Central memory CD4-positive, alpha-beta T cell (primary cell): ENCODE measurements at places on chromosomes 13 and 19.

- DNase-seq, result no peak
Measured at GRCh38 chr13:106597749-106598395, 29.9 kb upstream of the ARGLU1 start.

DNA sequence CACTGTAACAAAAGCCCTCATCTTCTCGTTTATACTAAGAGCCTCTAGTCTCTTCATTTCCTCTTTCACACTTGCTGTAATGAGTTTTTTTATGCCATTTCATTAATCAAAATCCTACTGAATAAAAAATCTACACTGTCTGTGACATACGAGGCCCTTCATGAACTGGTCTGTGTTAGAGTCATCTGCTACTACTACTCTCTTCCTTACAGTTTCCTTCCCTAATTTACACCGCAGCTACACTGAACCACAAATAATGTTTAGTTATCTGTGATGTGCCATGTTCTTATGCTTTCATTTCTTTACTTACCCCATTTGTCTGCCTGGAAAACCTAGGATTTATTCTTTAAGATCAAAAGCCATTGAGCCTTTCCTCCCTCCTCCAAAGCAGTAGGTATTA is 16.0 kb downstream of the UFM1 start:
- DNase-seq, result no peak

GRCh38 chr19:18704054-18704453 is 20.6 kb downstream of the CRTC1 start:
- DNase-seq, result no peak

- no peak for DNase-seq
Measured at GRCh38 chr13:32474999-32475792, 47.3 kb upstream of the N4BP2L1 start.

DNA sequence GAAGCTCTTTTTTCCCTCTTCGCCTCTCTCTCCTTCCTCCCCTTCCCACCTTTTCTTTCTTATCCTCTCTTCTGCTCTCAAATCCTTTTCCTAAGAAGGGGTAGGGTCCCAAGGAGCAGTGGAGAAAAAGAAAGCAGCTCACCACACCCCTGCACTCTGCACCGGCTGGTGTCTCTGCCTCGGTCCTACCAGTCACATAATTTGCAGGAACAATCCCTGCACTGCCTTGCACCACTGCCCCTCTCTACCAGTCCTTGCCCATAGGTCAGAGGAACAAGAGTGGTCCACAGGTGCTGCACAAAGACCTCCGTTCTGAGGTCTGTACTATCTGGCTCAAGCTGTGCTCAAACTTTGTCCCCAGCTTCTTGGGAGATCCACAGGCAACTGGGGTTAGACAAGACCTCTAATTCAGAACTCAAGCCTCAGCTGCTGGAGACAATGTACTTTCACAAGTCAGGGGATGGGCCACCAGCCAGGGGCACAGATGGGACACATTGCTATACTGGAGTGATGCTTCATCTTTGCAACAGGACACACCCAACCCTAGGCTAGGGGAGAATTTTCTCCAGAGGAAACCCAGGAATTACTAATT is 125.4 kb upstream of the ZNF507 start:
- DNase-seq, result no peak

- DNase-seq, result no peak
Measured at GRCh38 chr19:30228835-30229524, 143.2 kb upstream of the ZNF536 start.

DNA sequence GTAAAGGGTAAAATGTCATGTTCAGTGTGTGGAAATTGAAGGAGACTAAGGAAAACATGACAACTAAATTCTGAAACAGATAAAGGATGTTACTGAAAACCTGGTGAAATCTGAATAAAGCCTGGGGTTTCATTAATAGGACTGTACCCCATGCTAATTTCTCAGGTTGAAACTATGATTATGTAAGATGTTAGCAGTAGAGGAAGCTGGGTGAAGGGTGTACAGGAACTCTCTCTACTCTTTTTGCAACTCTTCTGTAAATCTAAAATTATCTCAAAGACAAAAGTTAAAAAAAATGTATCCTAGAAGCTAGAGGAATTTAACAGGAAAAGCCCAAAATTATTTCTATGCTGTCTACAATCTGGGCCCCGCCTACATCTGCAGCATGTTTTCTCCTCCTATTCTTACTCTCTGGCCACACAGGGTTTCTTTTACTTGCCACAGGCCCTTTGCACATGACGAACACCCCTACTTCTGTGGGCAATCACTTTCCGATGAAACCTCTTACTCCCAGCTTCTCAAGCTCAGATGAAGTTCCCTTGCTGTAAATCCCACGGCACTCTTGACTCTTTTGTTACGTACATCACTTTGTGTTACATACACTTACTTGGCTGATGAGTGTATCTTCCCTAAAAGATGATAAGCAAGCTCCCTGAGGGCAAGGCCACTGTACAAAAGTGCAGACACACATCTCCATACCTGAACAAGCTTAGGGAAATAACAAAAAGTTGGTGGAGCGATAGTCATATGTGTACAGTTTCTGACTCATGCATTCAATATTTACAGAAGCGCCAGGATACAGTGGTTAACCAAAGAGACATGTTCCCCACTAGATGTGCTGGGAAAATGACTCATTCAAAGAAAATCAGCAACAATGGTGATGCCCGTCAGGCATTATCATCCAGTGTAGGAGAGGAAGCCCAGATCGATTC is 32.6 kb downstream of the RUBCNL start:
- no peak for DNase-seq

- DNase-seq, result no peak
Measured at GRCh38 chr19:45601115-45601514, 897 bp downstream of the GPR4 start.

DNA sequence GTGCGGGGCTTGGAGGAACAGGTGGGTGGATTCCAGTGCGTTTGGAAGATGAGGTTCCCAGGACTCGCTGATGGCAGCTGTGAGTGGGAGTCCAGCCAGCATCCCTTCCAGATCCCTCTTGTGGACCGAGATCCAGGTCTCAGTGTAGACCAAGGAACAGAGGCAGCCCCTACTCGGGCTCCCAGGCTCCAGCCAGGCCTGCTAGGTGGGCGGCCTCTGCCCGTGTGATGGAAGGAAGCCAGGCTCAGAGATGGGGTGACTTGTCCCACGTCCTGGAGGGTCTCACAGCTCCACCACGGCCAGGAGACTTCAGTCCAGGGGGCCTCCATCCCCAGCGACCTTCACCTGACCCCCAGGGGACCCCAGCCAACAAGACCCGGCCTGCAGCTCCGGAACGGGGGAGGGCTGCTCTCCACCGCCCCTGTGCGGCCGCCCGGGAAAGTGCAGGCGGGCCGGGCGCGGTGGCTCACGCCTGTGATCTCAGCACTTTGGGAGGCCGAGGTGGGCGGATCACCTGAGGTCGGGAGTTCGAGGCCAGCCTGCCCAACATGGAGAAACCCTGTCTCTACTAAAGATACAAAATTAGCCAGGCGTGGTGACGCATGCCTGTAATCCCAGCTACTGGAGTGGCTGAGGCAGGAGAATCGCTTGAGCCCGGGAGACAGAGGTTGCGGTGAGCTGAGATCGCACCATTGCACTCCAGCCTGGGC is 729 bp upstream of the MADCAM1 start:
- peak; percentile 35 for DNase-seq

DNA sequence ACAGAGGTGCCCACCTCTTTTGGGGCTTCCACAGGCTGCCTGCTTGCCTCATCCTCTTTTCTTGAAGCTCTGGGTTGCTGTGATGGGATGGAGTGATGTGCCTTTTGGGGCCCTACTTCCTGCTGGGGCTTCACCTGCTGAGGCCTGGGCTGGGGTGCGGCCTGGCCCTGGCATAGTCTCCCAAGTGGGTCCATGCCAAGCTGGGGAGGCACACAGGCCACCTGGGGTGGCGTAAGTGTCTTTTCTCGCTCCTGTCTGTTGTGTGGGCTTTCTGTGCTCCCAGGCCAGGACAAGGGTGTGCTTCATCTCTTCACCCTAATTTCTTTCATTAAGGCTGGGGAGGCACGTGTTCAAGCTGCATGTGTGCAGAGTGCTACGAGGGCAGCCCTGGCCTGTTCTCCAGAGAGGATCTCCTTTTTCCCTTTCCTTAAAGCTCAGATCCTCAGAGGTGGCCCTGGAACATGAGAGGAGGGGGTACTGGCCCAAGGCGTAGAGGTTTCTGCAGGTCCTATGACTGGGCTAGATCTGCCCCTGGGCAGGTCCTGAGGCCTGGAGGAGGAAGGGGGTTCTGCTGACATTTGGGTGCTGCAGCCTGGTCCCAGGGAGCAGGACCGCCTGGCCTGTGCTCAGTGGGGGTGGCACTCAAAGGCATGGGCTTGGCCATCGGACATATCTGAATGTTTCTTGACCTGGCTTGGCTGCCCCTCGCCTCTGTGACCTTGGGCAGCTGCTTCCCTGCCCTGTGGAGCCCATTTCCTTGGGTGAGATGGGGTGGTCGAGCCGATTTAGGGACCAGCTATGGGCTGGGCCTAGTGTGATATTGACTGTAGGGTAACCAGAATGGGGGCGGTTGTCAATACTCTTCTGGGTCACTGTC is 23.7 kb upstream of the RNF17 start:
- DNase-seq, result no peak

DNA sequence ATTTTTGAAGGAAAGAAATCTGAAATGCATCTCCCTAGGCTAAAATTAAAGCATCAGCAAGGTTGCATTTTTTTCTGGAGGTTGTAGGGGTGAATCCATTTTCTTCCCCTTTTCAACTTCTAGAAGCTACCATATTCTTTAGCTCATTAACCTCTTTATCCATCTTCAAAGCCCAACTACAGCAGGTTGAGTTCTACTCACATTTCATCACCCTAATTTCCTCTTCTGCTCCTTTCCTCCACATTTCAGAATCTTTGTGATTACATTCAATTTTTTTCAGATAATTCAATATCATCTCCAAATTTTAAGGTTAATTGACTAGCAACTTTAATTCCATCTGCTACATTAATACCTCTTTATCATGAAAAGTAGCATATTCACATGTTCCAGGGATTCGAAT is 2655.7 kb upstream of the PCDH20 start:
- DNase-seq, result no peak

DNA sequence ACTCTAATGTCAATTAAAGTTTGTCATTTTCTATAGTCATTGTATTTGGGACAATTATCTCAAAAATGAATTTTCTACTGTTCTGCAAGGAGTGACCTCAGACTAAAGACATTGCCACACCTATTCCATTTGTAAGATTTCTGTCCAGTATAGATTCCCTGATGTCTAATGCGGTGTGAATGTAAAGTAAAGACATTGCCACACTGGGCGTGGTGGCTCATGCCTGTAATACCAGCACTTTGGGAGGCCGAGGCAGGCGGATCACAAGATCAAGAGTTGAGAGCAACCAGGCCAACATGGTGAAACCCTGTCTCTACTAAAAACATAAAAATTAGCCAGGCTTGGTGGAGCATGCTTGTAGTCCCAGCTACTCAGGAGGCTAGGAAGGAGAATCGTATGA is 13.8 kb upstream of the ZNF83 start:
- no peak for DNase-seq

- DNase-seq, result no peak
Measured at GRCh38 chr13:76921516-76921915, 26.8 kb upstream of the ACOD1 start.

GRCh38 chr19:21580101-21580500 is 74.7 kb downstream of the ZNF429 start:
- no peak for DNase-seq

GRCh38 chr13:105471673-105472072 is 1063.8 kb downstream of the EFNB2 start:
- no peak for DNase-seq

DNA sequence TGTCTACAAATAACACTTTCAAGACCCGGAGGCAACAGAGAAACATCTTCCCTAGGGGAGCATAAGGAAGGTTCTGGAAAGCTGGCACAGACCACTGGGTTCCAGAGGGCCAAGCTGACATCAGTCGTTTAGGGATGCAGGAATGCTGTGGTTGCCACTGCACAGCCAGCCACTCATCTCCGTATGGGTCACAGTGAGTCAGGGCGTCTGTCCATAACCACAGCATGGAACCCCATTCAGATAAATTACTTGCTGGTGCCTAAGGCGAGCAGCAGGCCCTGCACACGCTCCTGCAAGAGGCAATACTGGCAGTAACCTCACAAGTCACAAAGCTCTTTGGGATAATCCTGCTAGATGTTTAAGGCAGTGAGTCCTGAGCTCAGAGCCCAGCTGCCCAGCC is 140.9 kb upstream of the UBL3 start:
- DNase-seq, result no peak

DNA sequence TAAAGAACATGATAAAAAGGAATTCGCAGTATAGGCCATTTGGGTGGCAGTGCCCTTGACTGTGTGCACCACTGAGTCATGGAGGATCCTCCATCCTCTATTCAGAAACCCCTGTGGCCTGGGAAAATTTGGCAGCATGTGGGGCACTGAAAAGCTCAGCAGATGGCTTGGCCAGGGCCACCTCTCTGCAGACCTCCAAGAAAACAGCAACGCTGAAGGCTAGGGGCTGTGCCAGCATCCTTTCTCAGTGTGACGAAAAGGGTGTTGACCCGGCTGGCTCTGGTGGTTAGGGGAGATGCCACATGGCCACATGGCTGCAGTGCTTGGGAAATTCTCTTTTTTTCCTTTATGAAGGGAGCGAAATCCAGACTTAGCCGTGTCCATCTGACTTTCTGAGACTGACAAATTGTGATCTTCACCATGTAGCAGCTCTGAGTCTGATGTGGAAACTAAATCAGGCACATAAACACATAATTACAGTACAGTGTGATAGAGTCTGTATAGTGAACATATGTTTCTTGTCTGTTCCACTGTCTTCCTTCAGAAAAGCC is 178.0 kb downstream of the KCTD12 start:
- DNase-seq, result no peak

DNA sequence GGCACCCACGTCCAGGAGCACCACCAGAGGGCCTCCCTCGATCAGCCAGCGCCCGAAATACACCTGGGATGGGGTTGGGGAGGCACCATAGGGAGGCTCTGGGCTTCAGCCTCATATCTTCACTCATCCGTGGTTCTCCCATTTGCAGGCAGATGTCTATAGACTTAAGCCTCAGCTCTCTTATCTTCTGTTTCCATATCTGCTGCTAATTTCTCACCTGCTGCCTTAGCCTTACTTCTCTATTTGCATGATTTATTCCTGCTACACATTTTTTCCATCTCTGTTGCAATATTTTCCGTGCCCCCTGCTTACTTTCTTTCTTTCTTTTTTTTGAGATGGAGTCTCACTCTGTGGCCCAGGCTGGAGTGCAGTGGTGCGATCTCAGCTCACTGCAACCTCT is 5.8 kb downstream of the GYS1 start:
- DNase-seq, result no peak

DNA sequence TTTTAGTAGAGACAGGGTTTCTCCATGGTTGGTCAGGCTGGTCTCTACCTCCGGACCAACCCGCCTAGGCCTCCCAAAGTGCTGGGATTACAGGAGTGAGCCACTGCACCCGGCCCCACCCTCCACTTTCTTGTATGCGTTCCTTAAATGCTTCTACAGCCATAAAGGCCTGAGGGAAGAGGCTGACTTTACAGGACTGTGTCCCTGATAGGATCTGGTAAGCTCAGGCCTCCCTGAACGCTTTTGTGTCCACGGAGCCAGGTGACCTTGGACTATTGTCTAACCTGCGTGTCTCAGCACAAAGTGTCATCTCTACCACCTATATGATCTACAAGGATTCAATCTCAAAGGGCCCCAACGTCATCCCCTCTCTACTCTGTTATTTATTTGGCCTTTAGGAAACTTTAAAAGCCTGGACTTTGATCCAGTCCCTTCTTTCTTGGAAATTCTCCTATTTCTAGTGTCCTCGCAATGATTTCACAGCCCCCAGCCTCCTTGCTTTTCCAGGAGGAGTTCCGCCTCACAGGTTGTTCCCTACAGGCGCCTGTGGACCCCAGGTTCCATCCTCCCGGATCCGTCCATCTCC is 701 bp downstream of the ZNF552 start:
- DNase-seq, result no peak
